ENCODE measurements at places on chromosomes 12 and 14. TPM values are rescaled to one million over a fixed set of nuclear protein-coding genes. Genes with fewer than 3 reads are reported as not detected.
A peak's percentile ranks its signal among the peaks of the same experiment; 100 is the strongest.

GRCh38 chr12:1972856-1973317, 31.4 kb downstream of the DCP1B start:
- peak overlapping the region; percentile 92 for H3K27ac ChIP-seq
- H3K27me3 ChIP-seq: no peaks in the 10 kb centered on the region
- no peaks in the 10 kb centered on the region for H3K4me1 ChIP-seq
- peak; percentile 88 for DNase-seq
- no peaks in the 10 kb centered on the region for H3K36me3 ChIP-seq

DNA sequence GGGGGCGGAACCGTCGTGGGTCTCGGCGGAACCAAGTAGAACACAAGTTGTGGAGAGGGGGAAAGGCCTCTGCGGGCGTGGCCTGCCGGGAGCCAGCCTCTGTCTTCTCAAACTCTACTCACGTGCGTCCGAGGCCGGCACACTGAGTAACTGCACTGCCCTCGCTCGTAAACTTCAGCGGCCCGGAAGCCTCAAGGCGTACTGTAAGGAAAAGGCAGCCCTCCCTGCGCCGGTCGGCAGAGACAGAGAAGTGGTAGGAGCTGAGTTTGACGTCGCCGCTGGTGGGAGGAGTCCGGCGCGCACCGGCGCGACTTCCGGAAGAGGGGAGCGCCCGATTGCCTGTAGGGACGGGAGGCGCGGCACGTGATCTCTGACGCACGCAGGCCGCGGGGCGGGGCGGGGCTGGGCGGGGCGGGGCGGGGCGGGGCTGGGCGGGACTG, at the start of gene FBXO33:
Gene FBXO33 (minus strand): TSS at position 255 of the 440 bp plus-strand sequence. CDS start 271 bp downstream, outside the sequence.
- H3K27ac ChIP-seq: peak within 1 kb of the TSS; percentile 88
- H3K4me1 ChIP-seq: peaks cover 4% of the 10 kb centered on the region
- H3K27me3 ChIP-seq: peaks cover 3% of the 10 kb centered on the region
- peak within 1 kb of the TSS; percentile 100 for H3K4me3 ChIP-seq
- peaks cover 3% of the 10 kb centered on the region for H3K36me3 ChIP-seq

- peaks cover 4% of the 10 kb centered on the region for H3K4me1 ChIP-seq
- no peak for DNase-seq
- no peaks in the 10 kb centered on the region for H3K27me3 ChIP-seq
- H3K36me3 ChIP-seq: no peaks in the 10 kb centered on the region
Observed at GRCh38 chr12:26868447-26869103, 35.6 kb upstream of the ITPR2 start.

- no peaks in the 10 kb centered on the region for H3K27me3 ChIP-seq
- H3K4me3 ChIP-seq: no peak overlapping the region
- H3K36me3 ChIP-seq: no peaks in the 10 kb centered on the region
- no peak for DNase-seq
- H3K4me1 ChIP-seq: peaks cover 8% of the 10 kb centered on the region
Observed at GRCh38 chr14:32545095-32545494, 216.0 kb downstream of the AKAP6 start.

GRCh38 chr12:78037707-78038106, 207.0 kb downstream of the NAV3 start:
- H3K27ac ChIP-seq: no peak overlapping the region
- no peaks in the 10 kb centered on the region for H3K27me3 ChIP-seq
- H3K4me3 ChIP-seq: no peak overlapping the region
- DNase-seq: no peak
- no peaks in the 10 kb centered on the region for H3K4me1 ChIP-seq
- no peaks in the 10 kb centered on the region for H3K36me3 ChIP-seq

GRCh38 chr12:12327802-12328201, 22.2 kb downstream of the MANSC1 start:
- H3K4me1 ChIP-seq: no peaks in the 10 kb centered on the region
- H3K27ac ChIP-seq: no peak overlapping the region
- no peaks in the 10 kb centered on the region for H3K36me3 ChIP-seq
- no peak overlapping the region for H3K4me3 ChIP-seq

GRCh38 chr14:89489761-89490437, 72.9 kb upstream of the FOXN3 start:
- no peak overlapping the region for H3K4me3 ChIP-seq
- no peak overlapping the region for H3K27ac ChIP-seq
- DNase-seq: peak; percentile 41
- H3K27me3 ChIP-seq: no peaks in the 10 kb centered on the region
- peaks cover 26% of the 10 kb centered on the region for H3K4me1 ChIP-seq

GRCh38 chr14:55120571-55121495, 8.2 kb upstream of the LGALS3 start:
- H3K27ac ChIP-seq: no peak overlapping the region
- H3K27me3 ChIP-seq: no peaks in the 10 kb centered on the region
- H3K4me1 ChIP-seq: peaks cover 10% of the 10 kb centered on the region
- no peaks in the 10 kb centered on the region for H3K36me3 ChIP-seq
- H3K4me3 ChIP-seq: no peak overlapping the region

GRCh38 chr12:62684570-62685295, 218.1 kb downstream of the MON2 start:
- no peaks in the 10 kb centered on the region for H3K27me3 ChIP-seq
- H3K4me3 ChIP-seq: no peak overlapping the region
- no peaks in the 10 kb centered on the region for H3K36me3 ChIP-seq

- H3K4me1 ChIP-seq: peaks cover 7% of the 10 kb centered on the region
- no peak overlapping the region for H3K27ac ChIP-seq
Observed at GRCh38 chr14:33356181-33356580, 417.5 kb downstream of the NPAS3 start.

DNA sequence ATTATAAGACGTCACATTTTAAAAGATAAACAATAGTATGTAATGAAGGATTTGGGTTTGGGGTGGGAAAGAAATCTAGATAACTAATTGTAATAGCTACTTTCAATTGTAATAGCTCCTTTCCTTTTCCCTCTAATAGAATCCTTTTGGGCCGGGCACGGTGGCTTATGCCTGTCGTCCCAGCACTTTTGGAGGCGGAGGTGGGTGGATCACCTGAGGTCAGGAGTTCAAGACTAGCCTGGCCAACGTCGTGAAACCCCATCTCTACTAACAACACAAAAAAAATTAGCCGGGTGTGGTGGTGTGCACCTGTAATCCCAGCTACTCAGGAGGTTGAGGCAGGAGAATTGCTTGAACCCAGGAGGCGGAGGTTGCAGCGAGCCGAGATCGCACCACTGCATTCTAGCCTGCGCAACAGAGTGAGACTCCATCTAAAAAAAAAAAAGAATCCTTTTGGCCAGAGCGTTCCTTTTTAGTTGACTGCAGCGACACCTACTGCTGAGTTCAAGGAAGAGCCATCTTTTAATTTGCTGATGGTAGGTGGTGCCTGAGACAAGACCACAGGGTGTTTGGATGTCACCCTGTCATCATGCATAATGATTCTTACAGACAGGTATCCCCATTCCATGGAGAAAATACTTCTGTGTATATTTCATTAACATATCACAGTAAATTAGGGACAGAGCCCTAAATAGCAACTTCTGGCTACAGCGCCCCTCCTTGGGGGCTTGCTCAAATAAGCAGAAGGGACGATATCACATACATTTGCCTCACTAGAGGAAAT, 79.5 kb downstream of the ARMH4 start:
- H3K4me3 ChIP-seq: no peak overlapping the region
- no peak overlapping the region for H3K27ac ChIP-seq
- no peaks in the 10 kb centered on the region for H3K27me3 ChIP-seq
- no peaks in the 10 kb centered on the region for H3K4me1 ChIP-seq

- no peak overlapping the region for H3K4me3 ChIP-seq
- no peaks in the 10 kb centered on the region for H3K36me3 ChIP-seq
- H3K27ac ChIP-seq: no peak overlapping the region
- no peaks in the 10 kb centered on the region for H3K27me3 ChIP-seq
- no peaks in the 10 kb centered on the region for H3K4me1 ChIP-seq
Observed at GRCh38 chr12:1573960-1574864, 20.2 kb downstream of the FBXL14 start.

Gene GCH1
- 44.9 TPM for polyA plus RNA-seq

GRCh38 chr14:49769581-49770211, 1.7 kb downstream of the KLHDC2 start:
- DNase-seq: peak; percentile 19
- H3K27ac ChIP-seq: peak overlapping the region; percentile 94
- no peak overlapping the region for H3K4me3 ChIP-seq
- no peaks in the 10 kb centered on the region for H3K36me3 ChIP-seq
- H3K27me3 ChIP-seq: no peaks in the 10 kb centered on the region

Gene SCN8A
- 0.06 TPM for polyA plus RNA-seq

Gene SIX1
- 2.7 TPM for polyA plus RNA-seq

- H3K4me1 ChIP-seq: peaks cover 9% of the 10 kb centered on the region
- H3K27ac ChIP-seq: no peak overlapping the region
- H3K4me3 ChIP-seq: no peak overlapping the region
Observed at GRCh38 chr14:71597287-71597920, 334.8 kb upstream of the RGS6 start.

GRCh38 chr12:64733857-64734256, 25.3 kb downstream of the GNS start:
- H3K4me1 ChIP-seq: no peaks in the 10 kb centered on the region
- H3K27me3 ChIP-seq: no peaks in the 10 kb centered on the region
- H3K27ac ChIP-seq: peak overlapping the region; percentile 85
- no peak for DNase-seq

DNA sequence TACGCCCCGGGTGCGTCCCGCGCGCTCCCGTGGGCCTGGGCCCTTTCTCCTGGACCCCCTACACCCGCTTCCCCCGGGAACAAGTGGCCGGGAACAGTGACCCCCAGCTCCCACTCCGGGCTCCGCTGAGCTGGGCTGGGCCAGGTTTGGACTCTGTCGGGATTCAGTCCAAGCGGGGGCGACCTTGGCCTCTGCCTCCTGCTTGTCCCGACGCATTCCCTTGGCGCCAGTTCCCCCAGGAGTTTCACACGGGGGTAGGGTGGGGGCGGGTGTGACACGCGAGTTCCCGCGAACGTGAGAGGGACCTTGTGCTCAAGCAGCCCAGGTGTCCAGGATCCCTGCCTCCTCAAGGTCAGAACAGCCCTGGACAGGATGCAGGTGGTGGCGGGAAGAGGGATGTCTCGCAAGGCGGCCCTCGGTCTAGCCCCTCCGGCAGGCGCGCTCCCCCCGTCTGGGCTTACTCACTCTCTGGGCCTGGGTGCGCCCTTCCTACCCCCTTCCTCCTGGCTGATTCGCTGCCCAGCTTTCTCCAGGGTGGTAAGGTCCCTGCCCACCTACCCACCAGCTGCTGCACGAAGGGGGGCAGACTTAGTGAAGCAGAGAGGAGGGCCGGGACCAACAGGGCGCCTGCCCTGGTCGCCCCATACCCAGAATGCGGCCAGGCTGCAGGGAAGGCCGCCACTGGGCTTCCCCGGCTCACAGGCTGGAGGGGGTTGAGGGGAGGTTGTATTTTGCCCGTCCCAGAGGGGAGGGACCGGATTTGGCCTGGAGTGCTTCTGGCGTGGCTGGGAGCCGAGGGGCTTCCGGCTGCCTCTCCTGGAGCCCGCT, 862 bp downstream of the CRIP2 start:
- H3K36me3 ChIP-seq: no peaks in the 10 kb centered on the region
- no peaks in the 10 kb centered on the region for H3K27me3 ChIP-seq
- H3K4me1 ChIP-seq: peaks cover 20% of the 10 kb centered on the region

Gene MGP
- 193 TPM for polyA plus RNA-seq

- no peak overlapping the region for H3K4me3 ChIP-seq
- H3K27ac ChIP-seq: no peak overlapping the region
- H3K27me3 ChIP-seq: no peaks in the 10 kb centered on the region
Observed at GRCh38 chr14:86462193-86462753, 932.3 kb downstream of the FLRT2 start.
